ENCODE measurements at places on chromosomes 5 and 9. TPM values are rescaled to one million over a fixed set of nuclear protein-coding genes. Genes with fewer than 3 reads are reported as not detected.

DNA sequence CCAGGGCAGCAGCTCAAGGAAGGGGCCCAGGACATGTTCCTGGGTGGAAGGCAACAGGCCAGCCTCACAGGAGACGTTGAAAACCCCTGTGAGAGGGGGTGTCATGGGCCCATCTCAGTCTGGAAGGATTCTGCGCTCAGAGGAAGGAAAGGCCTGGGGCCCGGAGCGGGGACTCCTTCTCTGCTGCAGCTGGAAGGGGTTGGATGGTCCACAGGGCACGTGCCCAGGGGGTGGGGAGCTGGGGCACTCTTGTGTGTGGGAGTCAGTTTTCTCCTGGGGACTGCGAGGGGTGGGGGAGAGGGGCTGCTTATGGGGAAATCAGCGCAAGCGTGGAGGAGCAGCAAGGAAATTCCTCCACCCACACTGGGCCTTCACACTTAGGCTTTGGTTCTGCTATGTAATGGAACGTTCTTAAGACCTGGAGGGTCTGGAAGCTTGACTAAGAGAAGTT lies 2.9 kb upstream of the LPCAT1 start:
- DNase-seq, result peak; percentile 83

DNA sequence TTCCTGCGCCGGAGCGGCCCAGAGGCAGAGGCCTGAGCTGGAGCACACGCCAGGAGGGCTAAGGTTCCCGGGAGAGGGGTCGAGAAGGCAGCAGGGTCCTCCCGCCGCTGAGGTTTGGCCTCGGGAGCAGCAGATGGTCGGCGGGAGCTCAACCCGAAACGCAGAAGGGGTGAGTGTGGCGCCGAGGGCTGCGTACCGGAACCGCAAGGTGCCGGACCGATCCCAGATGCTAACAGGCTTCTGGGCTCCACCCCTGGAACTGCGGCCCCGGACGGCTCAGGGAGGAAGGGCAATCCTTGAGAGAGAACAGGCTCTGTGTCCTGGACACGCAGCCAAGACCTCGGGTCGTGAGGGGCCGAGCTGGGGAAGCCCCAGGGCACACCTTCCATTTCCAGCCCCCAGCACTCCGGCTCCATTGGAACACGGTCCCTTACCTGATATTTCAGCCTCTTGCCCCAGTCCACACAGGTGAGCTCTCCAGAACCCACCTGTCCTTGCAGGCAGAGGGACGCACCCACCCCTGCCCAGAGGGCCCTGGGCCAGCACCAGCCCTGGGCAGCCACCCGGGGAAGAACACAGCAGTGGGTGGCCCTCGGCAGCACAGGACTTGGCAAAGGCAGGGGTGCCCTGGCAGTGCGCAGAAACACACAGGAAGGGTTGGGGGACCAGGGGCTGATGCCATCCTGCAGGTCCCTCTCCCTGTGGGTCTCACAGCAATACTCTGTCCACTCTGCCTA lies 1.4 kb downstream of the LHX3 start:
- no peak for DNase-seq

Gene DYNC2I2
- total RNA-seq, result 9.8 TPM

Gene CAMSAP1
- total RNA-seq, result 35.3 TPM

DNA sequence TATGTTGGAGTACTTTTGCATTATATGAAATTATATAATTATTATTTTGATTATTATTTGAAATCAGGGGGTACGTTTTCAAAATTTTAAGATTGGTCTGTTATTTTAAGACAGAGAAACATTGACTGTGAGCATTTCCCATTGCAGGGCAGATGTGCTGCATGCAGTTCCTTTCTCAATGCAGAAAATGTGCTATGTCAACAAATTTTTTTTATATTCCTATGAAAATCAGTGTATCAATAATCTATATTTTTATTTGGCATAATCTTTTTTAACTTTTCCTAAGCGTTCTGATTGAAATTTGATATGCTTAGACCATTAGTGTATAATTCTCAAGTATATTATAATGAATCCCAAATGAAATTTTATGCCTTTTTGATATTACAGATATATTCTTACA lies 41.8 kb upstream of the LRRC70 start:
- no peak for DNase-seq

- no peak for DNase-seq
These were observed 69.7 kb downstream of the TMEM174 start for GRCh38 chr5:73242735-73243134.
